Gastrocnemius medialis (tissue), 4 donors: ENCODE measurements at places on chromosomes 11 and 22.

DNA sequence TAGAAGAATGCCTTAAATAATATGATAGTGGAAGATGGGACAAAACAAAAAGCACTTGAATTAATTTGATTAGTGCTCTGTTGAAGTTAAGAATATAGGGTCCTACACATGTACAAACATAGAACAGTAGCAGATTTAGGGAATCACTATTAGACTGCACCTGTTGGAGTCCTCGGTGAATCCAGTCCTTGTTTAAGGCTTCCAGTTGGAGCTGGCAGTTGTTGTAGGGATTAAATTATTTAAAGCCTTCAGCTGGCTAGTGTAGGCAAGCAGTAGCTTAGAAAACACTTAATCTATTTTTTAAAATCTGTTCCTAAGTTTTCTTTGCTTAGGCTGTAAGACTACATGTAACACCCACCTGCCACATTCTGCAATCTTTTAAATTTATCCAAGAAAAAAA lies 24.5 kb upstream of the CSTF3 start:
- no peak for DNase-seq

- DNase-seq = peak; percentile 54
Measured at GRCh38 chr11:3159296-3160190, 5.6 kb downstream of the OSBPL5 start.

- DNase-seq = no peak
Measured at GRCh38 chr22:17945156-17945887, 79.0 kb downstream of the MICAL3 start.

- DNase-seq = no peak
Measured at GRCh38 chr11:69630017-69630416, 10.9 kb upstream of the CCND1 start.

DNA sequence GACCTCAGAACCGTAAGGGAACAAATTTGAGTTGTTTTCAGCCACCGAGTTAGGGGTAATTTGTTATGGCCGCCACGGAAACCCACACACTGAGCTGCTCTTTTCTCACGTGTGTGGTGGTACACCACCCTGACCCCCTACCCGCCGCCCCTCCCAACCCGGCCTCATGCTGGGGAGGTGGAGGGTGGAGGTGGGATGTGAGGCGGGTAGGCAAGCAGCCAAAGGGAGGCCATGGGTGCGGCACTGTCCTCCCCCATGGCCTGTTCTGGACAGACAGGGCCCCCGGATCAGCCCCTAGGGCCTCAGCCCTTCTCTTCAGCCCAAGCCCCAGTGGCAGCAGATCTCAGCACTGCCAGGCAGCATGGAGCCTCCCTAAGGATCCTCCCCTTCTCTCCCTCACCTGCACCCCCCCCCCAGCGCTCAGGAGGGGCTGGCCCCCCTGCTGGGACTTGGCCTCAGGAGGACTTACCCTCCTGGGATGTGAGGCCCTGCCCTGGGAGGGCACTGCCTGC lies 7.9 kb downstream of the PRR5 start:
- DNase-seq = no peak

- DNase-seq = no peak
Measured at GRCh38 chr22:19844377-19845053, 10.2 kb downstream of the GNB1L start.

GRCh38 chr11:117458275-117459122 lies 130.8 kb downstream of the CEP164 start:
- no peak for DNase-seq

- DNase-seq = no peak
Measured at GRCh38 chr11:18731441-18731840, 5.5 kb upstream of the IGSF22 start.

DNA sequence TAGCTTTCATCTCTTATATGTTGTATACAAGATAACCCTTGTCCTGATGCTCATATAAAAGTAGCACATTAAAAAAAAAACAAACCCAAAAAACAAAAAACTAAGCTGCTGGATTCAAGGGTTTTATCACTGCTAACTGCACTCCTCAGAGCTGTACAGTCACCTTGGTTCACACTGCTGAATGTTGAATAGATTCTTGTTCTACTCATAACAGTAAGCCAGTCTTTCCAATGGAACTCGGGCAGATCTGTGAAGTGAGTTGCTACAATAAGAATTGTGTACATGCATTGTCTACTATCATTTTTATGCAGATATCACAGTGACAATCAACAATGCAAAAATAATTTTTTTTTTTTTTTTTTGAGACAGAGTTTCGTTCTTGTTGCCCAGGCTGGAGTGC lies 4.7 kb downstream of the HARBI1 start:
- DNase-seq = no peak

- DNase-seq = no peak
Measured at GRCh38 chr11:96841792-96842191, 452.0 kb downstream of the JRKL start.

- DNase-seq = no peak
Measured at GRCh38 chr11:88367310-88367709, 29.8 kb upstream of the CTSC start.

GRCh38 chr11:69647390-69647748 lies 6.4 kb downstream of the CCND1 start:
- no peak for DNase-seq

GRCh38 chr22:27424319-27424718 lies 377.2 kb downstream of the MN1 start:
- DNase-seq = no peak

GRCh38 chr11:134082990-134083389 lies 14.1 kb downstream of the JAM3 start:
- DNase-seq = no peak

- DNase-seq = no peak
Measured at GRCh38 chr11:44524751-44525201, 40.7 kb upstream of the CD82 start.

- DNase-seq = no peak
Measured at GRCh38 chr22:35159343-35159742, 93.4 kb downstream of the ISX start.

DNA sequence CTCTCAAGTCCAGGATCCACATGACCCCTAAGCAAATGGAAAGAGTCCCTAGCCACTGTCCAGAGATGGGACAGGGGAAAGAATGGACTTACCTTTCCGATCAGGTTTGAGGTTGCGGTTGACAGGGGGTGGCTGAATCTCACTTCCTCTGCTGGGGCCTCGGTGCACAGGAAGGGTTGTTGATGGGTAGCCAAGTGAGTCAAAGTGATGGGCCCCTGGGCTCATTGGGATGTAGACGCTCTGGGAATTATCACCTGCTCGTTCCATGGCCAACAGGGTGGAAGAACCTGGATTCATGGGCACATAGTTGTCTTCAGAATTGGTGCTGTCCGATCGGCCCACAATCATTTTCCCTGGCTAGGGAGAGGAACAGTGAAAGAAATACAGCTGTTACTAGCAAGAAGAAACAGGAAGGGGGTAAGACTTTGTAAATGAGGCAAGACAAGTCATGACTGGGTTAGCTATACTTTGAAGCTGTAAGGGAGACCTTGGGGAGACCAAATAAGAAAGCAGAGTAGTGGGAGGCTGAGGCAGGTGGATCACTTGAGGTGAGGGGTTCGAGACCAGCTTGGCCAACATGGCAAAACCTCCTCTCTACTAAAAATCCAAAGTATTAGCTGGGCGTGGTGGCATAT lies 34.7 kb downstream of the USP35 start:
- no peak for DNase-seq

- DNase-seq = no peak
Measured at GRCh38 chr11:118006153-118006534, 19.9 kb downstream of the IL10RA start.

GRCh38 chr22:44625981-44626687 lies 75.9 kb upstream of the PRR5 start:
- DNase-seq = peak; percentile 14

GRCh38 chr22:41178425-41178975 lies 26.6 kb upstream of the L3MBTL2 start:
- DNase-seq = no peak

DNA sequence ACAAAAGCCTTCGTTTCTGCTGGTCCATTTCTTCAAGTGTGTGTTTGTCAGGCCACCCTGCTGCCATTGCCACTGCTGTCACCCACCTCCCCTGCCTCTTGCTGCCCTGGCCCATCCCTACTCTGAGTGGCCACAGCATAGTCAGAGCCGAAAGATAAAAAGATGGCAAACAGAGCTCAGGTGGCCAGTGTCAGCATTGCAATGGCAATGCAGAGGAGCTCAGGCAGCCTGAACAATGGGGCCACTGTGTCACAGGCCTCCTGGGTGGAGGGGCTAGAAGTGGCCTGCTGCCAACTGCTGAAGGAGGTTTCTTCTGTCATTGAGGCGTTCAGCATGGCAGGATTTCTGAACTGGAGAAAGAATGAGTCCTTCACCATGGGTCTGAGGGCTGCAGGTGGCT lies 137.1 kb downstream of the CSNK2A3 start:
- no peak for DNase-seq

GRCh38 chr11:100419518-100419917 lies 267.6 kb upstream of the ARHGAP42 start:
- no peak for DNase-seq

DNA sequence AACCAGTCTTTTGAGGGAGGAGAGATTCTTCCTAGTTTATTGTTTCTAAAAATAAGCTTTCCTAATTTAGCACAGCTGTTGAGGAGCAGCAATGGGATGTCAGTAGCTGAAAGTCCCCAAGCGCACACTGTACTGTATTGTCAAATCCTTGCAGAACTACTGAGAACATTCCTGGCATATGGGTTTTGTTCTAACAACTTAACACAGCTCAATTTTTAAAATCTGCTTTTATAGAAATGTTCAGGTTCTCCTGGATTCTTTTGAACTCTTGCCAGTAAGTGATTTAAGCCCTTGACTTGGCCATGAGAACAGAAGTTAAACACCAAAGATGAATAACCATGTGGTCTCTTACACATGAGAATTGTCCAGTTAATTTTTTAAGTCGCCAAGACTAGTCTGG lies 218.6 kb downstream of the FAT3 start:
- no peak for DNase-seq

- DNase-seq = no peak
Measured at GRCh38 chr22:42610186-42610585, 4.5 kb downstream of the POLDIP3 start.

DNA sequence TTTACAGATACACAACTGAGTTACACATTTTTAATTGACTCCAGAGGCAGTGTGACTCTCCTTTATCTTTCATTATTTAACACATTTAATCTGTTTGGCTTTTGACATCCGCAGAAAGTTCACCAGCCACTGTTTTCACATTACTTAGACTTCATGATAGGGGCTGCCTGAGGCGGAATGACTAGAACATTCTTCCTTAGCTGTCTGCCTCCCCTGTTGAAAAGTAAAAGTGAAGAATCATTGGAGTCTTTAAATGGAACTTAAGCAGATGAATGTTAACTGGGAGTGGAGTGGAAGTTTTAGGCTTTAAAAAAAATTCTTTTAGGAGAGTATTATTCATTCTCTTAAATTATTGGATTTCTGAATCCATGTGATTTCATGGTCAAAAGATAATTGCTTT lies 229.2 kb upstream of the MTNR1B start:
- DNase-seq = no peak

- no peak for DNase-seq
Measured at GRCh38 chr11:104327861-104328511, 164.0 kb upstream of the PDGFD start.

- DNase-seq = peak; percentile 75
Measured at GRCh38 chr22:46079861-46080821, 70.2 kb upstream of the PPARA start.

DNA sequence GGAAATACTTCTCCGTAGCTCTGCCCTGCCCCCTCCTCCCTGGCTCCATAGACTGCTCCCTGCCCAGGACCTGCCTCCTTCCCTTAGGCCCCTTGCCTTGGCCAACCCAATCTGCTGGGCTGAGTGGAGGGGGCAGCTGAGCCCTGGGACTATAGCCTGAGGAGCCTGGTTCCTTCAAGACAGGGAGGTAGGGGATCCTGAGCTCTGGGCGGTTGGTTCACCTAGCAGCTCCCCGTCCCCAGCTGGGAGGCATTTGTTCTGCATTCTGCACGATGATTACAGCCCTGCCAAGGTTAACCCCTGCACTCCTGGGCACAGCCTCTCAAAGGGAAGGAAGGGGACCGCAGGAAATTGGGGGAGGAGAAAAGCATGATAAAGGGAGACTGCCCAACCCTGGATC lies 3.6 kb upstream of the CDC42EP1 start:
- no peak for DNase-seq
